ENCODE measurements at places on chromosomes 11 and 22. TPM values are rescaled to one million over a fixed set of nuclear protein-coding genes. Genes with fewer than 3 reads are reported as not detected.

Gene MS4A3
- not detected for total RNA-seq

Gene GAS2
- 0.15 TPM for total RNA-seq

Gene MOGAT2
- not detected for total RNA-seq

Gene PANX3
- total RNA-seq: not detected

- DNase-seq: no peak
Observed at GRCh38 chr11:76624500-76625379, 45.8 kb downstream of the LRRC32 start.

DNA sequence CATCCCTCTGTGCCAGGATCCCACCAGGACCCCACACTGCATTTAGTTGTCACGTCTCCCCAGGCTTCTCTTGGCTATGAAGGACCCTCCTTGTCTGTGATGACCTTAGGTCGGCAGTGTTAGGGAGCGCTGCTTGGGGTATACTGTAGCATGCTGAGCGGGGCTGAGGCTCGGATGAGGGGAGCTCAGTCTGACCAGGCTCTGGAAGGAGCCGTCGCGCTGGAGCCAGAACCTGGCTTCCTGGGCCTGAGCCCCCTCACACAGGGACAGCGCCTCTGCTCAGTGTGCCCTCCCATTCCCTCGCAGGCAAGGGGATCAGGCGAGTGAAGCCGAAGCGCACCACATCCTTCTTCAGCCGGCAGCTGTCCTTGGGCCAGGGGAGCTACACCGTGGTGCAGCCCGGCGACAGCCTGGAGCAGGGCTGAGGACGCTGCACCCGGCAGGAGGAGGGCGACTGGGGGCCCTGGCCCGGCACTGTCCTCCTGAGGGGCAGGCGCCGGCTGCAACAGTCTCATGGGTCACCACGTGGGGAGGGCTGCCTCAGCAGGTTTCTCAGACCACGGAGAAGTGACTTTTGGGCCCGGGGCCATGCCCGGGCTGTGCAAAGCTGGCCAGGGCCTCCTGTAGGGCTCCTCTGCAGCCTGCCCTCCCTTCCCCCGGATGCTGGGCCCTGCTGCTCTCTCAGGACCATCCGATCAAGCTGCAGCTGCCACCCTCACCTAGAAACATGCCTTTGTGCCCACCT lies 11.5 kb upstream of the NEAT1 start:
- no peak for DNase-seq

GRCh38 chr11:67262731-67263675 lies 3.3 kb upstream of the GRK2 start:
- no peak for DNase-seq

DNA sequence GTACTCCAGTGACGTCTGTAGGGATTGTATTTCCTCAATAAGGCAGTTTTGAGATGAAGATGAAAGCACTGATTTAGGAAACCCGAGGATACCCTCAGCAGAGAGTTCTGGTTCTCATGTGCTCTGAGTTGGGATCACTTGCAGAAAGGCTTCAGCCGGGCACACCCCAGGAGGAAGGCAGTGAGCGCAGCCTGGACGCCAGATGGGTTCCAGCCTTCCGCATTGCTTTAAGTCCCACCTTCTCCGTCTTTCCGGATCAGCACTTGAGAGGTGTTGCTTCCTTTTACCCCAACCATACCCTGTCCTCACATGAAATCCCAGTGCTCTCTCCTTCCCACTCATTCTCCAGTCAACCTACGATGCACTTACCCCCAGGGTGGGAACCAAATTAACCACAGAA lies 239.5 kb upstream of the CADM1 start:
- DNase-seq: no peak

- DNase-seq: peak; percentile 20
Observed at GRCh38 chr22:38753948-38754750, 1.6 kb downstream of the SUN2 start.

- DNase-seq: no peak
Observed at GRCh38 chr11:43950311-43950855, 7.9 kb downstream of the C11orf96 start.

- no peak for DNase-seq
Observed at GRCh38 chr11:35938231-35938630, 5.6 kb upstream of the LDLRAD3 start.

DNA sequence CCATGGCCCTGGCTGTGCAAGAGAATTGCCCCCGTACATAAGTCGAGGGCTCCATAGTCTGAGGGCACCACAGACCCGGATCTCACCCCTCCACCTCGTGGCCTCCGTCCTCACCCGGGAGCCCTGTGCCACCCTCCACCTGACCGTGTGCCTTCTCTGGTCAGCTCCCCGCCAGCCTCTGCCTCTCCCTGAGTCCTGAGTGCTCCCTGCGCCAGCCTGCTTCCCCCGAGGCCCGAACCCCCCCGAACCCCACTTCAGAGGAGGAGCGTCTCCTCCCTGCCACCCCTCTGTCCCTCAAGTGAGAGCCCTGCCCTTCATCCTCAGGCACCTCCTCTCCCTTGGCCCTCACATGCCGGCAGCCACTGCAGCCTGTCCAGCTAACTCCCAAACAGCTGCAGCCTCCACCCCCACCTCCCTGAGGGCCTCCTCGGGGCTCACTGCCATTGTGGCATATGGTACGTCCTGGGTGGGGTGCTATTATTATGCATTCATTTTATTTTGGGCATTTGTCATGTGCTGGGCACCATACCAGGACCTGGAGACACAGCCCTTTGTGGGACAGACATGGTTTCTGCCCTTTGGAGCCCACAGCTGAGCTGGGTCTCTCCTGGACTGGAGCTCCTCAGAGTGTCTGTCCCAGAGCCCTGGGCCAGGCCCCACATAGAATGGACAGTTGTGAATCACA lies 67.2 kb downstream of the MYO7A start:
- no peak for DNase-seq

DNA sequence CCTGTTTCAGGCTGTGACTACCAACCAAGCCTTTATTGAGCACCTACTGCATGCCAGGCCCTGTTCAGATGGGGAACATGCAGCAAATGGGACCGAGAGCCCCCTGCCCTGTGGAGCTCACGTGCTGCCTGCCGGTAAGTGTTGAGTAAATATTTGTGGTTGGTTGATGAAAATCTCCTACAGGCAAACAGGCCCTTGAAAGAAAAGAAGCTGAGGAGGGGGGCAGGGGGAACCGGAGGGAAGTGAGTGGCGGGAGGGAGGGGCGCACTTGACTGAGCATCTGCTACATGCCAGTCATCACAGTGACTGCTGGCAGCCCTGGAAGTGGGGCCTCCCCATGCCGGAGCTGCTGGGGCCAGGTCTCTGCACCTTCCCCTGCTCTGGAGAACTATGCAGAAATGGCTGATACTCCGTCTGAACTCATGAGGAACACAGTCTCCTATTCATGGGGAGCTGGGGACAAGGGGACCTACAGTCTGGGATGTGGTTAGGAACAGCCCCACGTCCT lies 34.2 kb downstream of the MACROD1 start:
- DNase-seq: no peak

DNA sequence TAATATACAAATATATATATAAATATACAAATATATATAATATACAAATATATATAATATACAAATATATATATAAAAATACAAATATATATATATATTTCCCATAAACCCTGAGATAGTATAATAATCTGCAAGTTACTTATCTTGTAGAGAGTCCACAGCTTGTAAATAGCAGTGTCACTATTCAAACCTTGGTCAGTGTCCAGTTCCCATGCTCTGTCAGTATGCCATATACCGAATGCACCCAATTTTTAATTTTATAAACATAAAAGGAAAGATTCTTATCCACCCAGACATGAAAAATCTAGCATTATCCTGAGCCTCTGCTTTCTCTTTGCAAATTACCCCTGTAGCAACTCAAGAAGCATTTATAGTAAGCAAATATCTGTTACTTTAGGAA lies 21.6 kb upstream of the CTSC start:
- DNase-seq: no peak

All from esophagus squamous epithelium (tissue), 5 donors.